ENCODE measurements at places on chromosomes 1 and 21. TPM values are rescaled to one million over a fixed set of nuclear protein-coding genes. Genes with fewer than 3 reads are reported as not detected.

TRIM67 gene
- 16.4 TPM for total RNA-seq

OLIG2 gene
- total RNA-seq, result 9.8 TPM

CLEC20A gene
- total RNA-seq, result 0.63 TPM

NBPF12 gene
- total RNA-seq, result 13.5 TPM

CADM3 gene
- 125 TPM for total RNA-seq

Data from motor neuron (in vitro differentiated cells).